Effector CD8-positive, alpha-beta T cell (primary cell): ENCODE measurements at places on chromosomes 5 and 9.
A peak's percentile ranks its signal among the peaks of the same experiment; 100 is the strongest.

DNA sequence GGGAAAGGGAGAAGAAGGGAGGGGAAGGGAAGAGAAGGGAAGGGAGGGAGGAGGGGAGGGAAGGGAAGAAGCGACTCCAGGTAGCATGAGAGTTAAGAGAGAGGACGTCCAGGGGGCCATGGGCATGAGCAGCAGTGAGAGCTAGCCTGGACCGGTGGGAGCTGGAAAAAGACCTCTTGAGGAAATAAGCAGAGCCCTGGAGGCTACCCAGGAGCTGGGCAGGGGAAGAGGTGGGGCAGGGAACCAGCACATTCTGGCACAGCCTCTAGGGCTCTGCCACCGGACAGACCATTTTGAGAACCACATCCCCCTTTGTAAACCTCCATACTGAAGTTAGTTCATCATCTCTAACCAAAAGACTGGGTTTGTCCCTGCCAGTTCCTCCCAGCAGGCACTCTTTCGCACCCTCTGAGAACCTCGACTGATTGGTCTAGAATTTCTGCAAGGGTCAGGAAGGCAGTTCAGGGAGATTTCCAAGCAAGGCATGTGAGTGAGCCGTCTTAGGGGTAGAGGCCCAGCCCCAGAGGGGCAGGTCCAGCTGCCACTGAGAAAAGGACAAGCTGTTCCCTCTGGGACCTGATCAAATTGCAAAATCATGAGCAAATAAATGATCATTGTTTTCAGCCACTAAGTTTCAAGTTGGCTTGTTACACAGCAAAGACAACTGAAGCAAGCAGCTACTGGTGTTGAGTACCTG, 11.6 kb downstream of the NAIF1 start:
- DNase-seq: no peak

GRCh38 chr5:146169076-146169475, 13.4 kb downstream of the LARS1 start:
- DNase-seq: no peak

GRCh38 chr9:106557996-106558667, 304.8 kb upstream of the ZNF462 start:
- no peak for DNase-seq

- DNase-seq: no peak
Measured at GRCh38 chr5:141843156-141843927, 34.9 kb downstream of the PCDH1 start.

GRCh38 chr5:43564289-43564850, 7.5 kb upstream of the PAIP1 start:
- DNase-seq: no peak

- no peak for DNase-seq
Measured at GRCh38 chr9:92657296-92658094, 12.4 kb downstream of the IPPK start.

DNA sequence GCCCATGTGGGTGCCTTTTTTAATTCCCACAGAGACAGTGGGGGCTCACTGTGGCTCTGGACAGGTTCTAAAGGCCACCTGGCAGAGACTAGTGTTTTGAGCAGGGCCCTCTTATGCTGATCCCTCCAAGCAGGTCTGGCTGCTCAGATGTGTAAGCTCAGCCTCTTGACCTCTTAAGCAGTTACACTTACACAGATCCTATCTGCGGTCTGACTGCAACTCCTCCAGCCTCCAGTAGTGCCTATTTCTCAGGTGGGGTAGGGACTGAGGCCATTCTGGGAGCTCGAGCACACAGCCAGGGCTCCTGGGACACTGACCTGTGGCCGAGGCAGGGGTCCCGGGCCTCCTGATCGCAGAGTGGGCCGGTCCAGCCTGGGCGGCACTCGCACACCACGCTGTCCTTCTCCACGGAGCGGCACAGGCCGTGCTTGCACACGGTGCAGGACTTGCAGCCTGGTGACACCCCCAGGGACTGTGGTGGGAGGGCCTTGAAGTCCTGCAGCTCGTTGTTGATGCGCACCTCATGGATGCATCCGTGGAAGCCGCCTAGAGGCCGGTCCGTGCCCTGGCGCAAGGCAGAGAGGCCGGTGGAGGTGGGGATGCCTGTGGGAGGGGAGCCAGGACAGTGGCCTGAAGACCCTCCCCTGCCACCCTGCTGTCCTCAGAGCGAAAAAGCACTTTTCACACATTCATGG, 91.9 kb upstream of the PANK3 start:
- DNase-seq: no peak

DNA sequence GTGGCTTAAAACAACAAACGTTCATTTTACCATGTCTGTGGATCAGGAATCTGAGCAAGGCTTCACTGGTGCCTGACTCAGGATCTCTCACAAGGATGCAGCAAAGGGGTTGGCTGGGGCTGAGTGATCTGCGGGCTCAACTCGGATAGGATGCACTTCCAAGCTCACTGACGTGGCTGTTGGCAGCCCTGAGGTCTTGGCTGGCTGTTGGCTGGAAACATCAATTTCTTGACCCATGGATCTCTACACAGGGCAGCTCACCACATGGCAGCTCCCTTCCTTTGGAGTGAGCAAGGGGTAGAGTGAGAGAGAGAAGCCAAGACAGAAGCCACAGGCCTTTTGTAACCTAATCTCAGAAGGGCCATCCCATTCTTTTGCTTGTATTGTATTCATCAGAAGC, 202.1 kb downstream of the NXNL2 start:
- no peak for DNase-seq

- no peak for DNase-seq
Measured at GRCh38 chr5:142644127-142644526, 41.8 kb downstream of the FGF1 start.

DNA sequence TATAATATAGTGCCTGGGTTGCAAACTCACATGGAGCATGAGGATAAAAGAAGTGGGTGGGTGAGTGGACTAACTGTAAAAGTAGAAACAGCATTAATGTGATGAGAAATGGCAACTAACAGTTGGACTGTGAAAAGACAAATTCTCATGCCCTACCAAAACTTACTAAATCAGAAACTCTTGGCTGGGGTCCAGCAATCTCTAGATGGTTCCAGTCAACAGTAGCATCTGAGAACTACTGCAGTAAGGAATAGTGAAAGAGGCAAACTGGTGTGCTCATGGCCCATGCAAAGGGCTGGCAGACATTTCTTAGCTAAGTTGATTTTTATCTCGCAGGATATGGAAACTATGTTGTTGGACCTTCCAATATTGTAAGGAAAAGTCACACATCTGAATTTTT, 150.3 kb downstream of the PIK3R1 start:
- DNase-seq: no peak

DNA sequence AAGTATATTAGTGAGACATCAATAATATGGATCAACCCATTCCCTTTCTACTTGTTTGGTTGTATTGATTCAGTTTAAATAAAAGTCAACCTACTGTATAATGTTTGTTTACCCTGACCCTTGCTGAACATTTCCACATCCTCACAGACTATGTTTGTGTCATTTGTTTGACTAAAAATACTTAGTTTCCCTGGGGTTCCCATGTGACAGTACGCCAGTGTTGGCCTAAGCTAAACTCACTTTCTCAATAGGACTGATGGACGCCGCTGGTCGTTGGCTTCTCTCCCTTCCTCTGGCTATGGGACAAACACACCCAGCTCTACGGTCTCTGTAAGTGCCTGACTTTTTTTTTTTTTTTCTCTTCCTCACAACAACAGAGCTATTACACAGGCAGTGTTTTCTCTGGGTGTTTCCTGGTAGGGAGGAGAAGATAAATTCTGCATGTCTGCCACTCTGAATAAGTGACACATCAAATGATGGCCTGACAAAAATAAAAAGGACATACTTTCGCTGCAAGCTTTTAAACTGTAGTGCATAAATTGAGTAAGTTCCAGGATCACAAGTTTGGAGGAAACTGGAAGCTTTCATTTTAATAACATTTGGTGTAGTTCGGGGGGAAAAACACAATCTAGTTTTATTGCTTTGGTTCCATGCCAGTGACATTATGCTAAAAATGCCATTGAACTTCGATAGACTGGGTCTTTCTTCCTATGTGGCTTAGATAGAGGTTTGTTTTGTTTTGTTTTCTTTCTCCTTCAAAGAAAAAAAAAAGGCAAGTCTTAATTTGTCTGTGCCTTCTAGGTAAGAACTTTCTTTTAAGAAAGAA, 101.0 kb downstream of the CD180 start:
- no peak for DNase-seq

- DNase-seq: peak; percentile 22
Measured at GRCh38 chr5:43396762-43397304, 15.4 kb downstream of the CCL28 start.

DNA sequence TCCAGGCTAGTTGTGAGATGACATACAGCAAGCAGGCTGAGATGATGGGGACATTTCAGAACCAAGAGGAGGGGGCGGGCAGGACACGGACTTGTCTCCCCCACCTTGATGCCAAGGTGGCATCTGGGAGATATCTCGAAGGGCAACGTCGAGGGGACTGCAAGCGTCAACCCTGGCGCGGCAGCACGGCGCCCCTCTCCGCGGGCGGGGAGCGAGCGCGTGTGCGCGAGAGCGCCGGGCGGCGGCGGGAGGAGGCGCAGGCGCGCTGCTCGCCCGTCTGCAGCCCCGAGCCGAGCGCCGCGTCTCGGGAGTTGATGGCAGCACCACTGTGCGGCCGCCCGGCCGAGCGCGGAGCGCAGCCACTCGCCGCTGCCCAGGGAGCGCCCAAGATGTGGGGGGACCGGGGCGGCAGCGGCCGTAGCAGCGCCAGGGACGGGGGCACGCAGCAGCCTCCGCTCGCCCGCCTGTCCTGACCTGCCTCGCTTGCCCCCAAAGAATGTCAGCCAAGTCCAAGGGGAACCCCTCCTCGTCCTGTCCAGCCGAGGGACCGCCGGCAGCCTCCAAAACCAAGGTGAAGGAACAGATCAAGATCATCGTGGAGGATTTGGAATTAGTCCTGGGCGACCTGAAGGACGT, at the start of gene PRR16:
TSS of gene PRR16 (plus strand) at position 310 of the 636 bp plus-strand sequence.
- DNase-seq: no peak

DNA sequence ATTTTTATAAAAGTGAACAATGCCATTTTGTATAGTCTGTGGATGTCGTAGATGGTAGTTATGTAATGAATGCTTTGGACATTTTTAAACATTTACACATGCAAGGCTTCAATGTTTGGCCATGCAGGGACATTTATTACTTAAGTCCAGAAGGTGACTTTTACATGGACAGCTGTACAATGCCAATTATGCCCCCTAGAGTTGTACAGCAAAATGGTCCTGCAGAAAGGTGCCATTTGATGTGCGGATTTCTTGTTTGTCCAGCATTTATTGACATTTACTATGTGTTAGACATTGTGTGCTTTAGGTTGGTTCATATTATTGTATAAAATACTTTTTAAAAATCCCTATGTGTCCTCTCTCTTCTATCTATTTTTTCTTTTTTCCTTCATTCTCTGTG, 22.5 kb upstream of the COMMD10 start:
- no peak for DNase-seq

GRCh38 chr5:142508591-142508990, 177.3 kb downstream of the FGF1 start:
- DNase-seq: no peak

GRCh38 chr9:93577975-93578682, 1.7 kb downstream of the PHF2 start:
- DNase-seq: no peak

GRCh38 chr5:17470064-17470463, 28.0 kb upstream of the TAF11L2 start:
- DNase-seq: no peak

DNA sequence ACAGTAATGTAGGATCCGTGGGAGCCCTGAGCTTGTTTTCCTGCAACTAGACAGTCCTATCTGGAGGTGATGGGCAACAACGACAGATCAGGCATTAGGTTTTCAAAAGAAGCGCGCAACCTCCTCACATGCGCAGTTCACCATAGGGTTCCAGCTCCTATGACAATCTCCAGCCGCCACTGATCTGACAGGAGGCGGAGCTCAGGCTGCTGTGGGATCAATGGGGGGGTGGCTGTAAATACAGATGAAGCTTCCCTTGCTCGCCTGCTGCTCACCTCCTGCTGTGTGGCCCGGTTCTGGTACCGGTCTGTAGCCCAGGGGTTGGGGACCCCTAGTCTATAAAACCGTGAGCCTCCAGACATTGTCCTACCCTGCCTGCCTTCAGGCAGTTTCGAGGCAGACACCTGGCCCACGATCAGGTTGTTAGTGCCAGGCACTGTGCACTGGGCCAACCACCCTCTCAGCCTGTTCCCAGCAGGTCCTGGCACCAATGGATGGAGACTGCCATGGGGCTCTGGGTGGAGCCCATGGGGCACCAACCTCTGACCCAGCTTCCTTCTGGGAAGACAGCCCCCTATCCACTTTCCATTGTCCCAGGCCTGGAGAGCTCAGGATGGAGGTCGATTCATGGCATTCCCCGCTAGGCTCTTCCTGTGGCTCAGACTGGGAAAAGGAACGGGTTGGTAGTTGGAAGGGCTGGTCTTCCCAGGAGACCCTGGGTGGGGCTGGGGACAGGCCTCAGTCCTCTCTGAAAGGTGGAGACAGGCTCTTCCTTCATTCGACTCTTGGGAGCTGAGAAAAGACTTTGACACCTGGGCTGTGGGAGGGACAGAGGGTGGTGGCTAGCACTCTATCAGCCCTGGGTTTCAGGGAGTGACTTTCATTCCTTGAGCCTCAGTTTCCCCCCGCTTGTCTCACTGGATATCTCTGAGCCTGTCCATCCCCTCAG, 1.7 kb downstream of the ENDOG start:
- no peak for DNase-seq

DNA sequence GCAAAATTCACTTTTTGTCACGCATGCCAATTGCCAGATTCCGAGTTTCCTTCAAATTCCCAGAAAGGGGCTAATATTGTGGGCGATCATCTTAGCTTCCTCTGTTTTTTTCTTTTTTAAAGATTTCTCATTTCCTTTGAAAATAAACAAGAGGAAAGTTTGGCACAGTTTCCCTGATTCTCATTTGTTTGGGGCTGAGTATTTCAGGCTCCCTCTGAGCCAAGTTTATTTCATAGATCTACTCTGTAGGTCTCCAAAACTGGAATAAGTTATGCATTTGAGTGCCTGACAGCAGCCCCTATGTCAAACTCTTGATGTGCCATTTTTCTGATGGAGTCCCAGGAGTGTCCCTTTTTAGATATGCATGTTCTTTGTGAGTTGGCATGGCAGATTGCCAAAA, 1297.2 kb upstream of the WWC1 start:
- DNase-seq: no peak

GRCh38 chr5:123743990-123744583, 232.1 kb downstream of the CSNK1G3 start:
- no peak for DNase-seq
